ENCODE measurements at places on chromosomes 7 and 10. TPM values are rescaled to one million over a fixed set of nuclear protein-coding genes. Genes with fewer than 3 reads are reported as not detected.

Gene TRIM50
- total RNA-seq = 0.20 TPM

Gene LFNG
- 27.0 TPM for total RNA-seq

Gene MPP7
- total RNA-seq = 15.9 TPM

Gene GDF2
- total RNA-seq = not detected

GRCh38 chr10:70418229-70418628, 14.3 kb downstream of the EIF4EBP2 start:
- DNase-seq = no peak

DNA sequence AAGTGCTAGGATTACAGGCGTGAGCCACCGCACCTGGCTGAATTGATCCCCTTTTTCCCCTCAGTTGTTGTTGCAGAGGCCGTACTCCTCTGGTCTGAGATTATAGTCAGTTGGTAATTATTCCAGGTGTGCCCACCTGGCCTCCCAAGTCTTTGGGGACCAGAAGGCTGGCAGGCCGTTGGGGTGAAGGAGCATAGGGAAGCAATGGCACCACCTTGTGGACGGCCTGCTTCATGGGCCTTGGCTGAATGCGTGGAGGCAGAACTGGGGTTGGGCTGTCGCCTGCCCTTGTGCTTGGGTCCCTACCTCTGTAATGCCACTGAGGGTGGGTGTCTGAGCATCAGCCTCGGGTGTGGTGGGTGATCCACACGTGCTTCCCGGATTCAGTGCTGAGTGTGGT, 125.7 kb downstream of the RGS10 start:
- no peak for DNase-seq

Measured in skin of body (tissue), 3 donors.